HuH-7 (cell line): ENCODE measurements at places on chromosomes 3 and 15.

DNA sequence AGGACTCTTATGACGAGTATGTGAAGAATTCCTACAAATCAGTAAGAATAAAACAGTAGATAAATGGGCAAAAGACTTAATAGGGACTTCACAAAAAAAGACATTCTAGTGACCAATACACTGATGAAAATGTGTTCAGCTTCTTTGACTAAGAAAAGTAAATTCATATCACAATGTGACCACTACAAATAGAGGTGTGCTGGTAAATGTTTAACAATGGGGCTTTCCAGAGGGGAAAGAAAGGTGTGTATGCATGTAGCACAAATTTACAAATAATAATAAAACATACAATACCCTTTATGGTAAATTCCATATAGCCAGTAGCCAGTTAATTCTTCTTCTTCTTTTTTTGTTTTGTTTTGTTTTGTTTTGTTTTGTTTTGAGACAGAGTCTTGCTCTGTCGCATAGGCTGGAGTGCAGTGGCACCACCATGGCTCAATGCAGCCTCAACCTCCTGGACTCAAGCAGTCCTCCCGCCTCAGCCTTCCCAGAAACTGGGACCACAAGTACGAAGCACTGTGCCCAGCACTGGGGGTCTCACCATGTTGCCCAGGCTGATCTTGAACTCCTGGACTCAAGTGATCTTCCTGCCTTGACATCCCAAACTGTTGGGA is 17.5 kb upstream of the NMD3 start:
- DNase-seq = no peak

- DNase-seq = no peak
These were observed 271.3 kb upstream of the TOPAZ1 start for GRCh38 chr3:43970351-43970750.

- no peak for DNase-seq
These were observed 63.4 kb upstream of the C15orf39 start for GRCh38 chr15:75138016-75138999.

DNA sequence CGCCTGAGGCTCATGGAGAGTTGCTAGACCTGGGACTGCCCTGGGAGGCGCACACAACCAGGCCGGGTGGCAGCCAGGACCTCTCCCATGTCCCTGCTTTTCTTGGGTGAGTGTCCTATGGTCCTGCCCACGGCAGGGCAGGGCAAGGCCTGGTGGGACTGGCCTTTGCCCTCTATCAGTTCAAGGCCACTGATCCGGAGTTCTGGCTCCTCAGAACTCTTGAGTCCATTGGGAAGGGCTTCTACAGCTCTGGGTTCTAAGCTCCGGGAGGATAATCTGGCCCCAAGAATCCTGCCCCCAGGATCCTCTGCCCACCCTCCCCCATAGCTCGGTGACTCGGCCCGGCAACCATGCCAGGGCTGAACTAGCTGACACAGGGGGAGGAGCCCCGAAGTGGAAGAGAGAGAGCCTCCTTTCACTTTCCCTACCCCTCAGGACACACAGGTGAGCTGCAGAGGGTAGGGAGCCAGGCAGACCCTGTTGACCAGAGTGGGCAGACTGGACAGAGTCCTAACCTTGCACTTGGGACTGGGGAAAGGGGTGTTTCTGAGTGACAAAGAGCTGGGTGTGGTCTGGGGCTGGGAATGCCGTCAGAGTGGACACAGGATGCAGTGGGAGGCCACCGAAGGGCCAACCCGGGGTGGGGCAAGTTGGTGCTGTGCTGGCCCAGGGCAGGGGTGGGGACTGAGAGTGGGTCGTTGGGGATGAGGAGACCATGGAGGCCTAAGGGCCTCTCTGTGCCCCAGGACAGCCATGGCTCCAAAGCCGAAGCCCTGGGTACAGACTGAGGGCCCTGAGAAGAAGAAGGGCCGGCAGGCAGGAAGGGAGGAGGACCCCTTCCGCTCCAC is 664 bp downstream of the PARP3 start:
- DNase-seq = peak; percentile 55

GRCh38 chr3:24387000-24387399 is 107.7 kb downstream of the THRB start:
- DNase-seq = no peak

DNA sequence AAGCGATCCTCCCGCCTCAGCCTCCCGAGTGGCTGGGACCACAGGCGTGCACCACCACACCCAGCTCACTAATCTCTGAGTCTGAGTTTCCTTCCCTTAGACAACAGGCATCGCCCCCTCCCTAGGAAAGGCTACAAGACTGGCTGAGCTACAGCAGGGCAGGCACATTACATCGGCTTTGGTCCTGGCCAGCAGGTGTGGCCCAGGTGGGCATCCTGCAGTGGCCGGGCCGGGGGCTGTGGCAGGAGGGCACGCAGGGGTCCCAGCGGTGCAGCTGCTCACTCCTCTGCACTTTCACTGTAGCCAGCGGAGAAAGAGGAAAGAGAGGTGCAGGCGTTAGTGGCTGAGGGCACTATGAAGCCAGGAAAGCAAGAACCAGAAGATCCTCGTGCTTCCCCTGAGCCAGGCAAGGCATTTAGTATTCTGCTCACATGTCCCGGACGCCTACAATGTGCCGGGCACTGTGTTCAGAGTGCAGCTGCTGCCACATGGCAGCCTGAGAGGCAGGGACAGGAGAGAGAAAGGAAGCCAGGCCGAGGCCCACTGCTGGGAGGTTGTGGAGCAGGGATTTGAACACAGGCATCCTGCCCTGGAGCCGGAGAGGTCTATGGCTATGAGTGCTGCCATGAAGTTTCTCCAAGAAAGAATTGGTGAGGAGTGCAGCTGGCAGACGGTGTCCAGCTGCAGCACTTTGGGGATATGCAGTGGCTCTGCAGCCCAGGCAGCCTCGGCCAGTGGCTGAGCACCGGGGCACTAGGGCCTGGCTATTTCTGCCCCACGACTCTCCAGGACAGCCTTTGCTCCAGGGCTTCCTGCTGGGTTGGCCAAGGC is 22.3 kb downstream of the GRIP2 start:
- no peak for DNase-seq

DNA sequence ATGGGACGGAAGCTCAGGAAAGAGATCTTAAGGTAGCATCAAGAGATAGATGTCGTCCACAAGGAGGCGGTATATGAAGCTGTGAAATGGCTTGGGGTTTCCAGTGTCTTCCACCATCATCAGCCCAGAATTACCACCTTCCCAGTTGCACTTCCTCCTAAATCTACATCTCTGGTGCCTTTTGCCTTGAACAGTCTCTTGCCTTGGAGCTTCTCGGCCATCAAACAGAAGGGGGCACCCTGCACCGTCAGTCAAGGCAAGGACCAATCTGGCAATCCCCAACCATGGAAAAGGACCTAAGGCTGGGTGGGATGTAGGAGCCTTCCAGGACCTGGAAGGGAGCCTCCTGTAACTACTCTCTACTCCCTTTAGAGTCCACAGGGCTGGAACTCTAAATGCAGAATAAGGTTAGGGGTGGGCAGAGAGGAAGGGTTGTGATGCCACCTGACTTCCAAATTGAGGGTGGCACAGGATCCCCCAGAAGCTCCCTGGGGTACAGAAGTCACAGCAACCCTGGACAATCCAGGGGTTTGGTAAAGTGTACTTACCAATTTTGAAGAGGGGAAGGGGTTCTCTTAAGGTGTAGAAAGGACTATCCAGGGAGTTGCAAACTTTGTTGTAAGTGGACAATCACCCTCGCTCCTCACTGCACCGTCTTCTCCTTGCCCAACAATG is 1.0 kb upstream of the RYR3 start:
- no peak for DNase-seq

DNA sequence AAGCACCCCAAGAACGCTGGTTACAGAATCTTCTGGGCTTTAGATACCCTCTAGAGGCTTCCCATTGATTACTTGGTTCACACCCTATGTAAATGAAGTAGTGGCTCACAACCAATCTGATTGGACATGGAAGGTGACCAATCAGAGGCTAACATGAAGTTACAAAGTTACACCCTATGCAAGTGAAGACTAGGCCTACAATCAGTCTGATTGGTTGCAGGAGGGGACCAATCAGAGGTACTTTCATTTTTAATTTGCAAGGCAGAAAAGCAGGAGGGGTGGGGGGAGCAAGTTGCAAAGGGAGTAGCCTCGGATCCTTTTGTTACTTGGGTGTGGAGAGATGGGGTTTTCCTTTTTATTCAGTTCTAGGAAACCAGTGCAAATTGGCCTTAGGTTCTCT is 11.1 kb upstream of the RTP2 start:
- no peak for DNase-seq

GRCh38 chr3:103134023-103134724 is 699.4 kb downstream of the ZPLD1 start:
- DNase-seq = no peak

GRCh38 chr15:56295433-56295832 is 51.8 kb upstream of the RFX7 start:
- no peak for DNase-seq

- no peak for DNase-seq
These were observed 122.8 kb downstream of the DNAH12 start for GRCh38 chr3:57421336-57421735.

DNA sequence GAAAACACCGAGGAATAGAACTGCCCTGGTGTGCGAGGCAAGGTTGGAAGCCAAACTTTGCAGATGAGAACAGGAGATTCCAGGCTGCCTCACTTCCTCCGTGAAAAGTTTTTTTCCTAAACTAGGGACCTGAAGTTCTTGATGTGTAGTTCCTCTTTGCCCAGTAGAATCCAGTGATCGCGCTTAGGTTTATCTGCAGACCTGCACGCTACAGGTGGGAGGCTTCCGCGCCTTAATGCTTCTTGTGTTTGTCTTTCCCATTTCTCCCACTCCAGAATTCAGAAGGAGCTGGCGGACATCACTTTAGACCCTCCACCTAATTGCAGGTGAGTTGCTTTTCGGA is 5.4 kb downstream of the UBE2E1 start:
- DNase-seq = no peak

DNA sequence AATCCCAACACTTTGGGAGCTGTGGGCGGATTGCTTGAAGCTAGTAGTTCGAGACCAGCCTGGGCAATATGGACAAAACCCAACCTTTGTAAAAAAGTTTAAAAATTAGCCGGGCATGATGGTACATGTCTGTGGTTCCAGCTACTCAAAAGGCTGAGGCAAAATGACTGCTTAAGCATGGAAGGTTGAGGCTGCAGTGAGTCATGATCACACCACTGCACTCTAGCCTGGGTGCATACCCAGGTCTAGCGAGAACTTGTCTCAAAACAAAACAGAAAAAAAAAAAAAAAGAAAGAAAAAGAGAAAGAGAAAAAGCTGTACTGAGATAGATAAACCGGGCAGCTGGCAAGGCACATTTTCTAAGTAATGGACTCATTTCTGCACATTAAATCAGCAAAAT is 10.6 kb downstream of the ARPP19 start:
- no peak for DNase-seq

DNA sequence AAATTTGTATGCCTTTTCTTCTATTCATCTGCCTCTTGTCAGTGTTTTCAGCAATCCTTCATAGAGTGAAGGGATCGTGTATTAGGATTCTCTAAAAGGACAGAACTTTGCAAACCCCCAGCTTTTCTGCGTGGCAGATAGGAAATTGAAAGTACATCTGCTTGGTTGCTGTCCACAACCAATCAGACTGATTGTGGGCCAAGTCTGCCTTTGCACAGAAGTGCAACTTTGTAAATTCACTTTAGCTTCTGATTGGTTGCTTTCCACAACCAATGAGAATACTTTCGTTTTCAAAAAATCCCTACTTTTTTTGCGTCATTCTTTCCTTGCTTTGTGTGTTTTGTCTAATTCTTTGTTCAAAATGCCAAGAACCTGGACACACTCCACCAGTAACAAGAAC is 847.4 kb downstream of the FHIT start:
- DNase-seq = no peak

GRCh38 chr3:44661189-44661588 is 12.7 kb downstream of the ZNF35 start:
- DNase-seq = no peak

DNA sequence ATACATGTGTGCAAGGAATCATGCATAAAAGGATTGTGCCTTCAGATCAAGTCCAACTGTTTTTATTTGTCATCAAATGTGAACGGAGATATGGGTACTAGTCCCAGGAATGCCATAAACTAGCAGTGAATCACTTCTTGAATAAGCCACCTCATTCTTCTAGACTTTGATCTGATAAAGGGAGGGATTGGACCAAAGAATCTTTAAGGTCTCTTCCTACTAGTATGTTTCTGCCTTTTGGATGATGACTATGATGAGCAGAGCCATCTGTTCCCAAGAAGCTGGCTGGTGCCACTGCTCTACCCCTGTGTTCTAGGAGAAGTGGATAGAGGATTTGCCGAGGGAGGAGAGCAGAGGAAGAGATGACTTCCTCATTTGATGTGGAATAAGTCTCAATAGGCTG is 28.8 kb upstream of the UACA start:
- no peak for DNase-seq

- DNase-seq = no peak
These were observed at the start of gene STAC for GRCh38 chr3:36380221-36381031. Gene STAC, plus strand, starts transcription at chr3:36380504. Its CDS starts 140 bp downstream, at chr3:36380644.

DNA sequence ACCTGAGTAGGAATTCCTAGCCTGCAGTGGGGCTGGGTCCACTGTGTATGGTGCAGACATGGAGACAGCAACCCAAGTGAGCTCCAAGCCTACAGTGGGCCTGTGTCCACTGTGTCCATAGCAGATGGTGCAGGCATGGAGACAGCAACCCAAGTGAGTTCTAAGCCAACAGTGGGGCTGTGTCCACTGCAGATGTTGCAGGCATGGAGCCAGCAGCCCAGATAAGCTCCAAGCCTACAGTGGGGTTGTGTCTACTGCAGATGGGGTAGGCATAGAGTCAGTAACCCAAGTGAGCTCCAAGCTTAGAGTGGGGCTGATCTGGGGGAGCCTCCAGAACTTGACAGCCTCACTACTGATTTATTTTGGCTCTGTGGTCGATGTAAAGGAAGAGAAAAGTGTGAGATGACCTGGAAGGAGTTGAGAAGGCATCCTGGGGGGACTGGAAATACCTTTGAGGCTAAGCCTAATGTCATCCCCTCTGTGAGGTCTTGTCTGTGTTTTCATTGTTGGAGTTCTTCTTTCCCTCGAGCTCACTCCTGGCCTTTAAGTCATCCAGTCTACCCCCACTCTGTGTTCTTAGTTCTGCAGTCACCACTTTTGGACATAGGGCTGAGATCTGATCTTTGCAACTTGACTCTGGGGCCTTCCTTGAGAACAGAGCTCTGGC is 22.4 kb upstream of the IL16 start:
- no peak for DNase-seq

GRCh38 chr3:140091143-140091542 is 156.2 kb downstream of the CLSTN2 start:
- no peak for DNase-seq

DNA sequence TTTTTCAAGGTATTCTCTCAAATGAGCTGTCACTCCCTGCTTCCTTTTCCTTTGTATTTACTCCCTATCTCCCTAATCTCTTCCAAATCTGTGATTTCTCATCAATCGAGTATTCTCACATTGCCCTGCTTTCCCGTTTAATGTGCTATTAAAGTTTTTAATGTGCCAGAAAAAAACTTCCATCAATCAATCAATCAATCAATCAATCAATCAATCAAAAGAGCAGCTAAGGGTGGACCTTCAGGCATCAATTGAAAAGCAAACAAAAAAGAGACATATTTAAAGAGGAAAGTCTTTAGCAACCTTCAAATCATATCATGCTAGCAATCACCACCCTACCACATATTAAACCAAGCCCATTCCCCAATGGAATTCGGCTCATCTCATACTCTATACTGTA is 58.9 kb downstream of the SATB1 start:
- DNase-seq = no peak
